ENCODE measurements at places on chromosomes 13 and 19.

GRCh38 chr19:49855676-49856573 lies 5.0 kb downstream of the PTOV1 start:
- no peak for DNase-seq

DNA sequence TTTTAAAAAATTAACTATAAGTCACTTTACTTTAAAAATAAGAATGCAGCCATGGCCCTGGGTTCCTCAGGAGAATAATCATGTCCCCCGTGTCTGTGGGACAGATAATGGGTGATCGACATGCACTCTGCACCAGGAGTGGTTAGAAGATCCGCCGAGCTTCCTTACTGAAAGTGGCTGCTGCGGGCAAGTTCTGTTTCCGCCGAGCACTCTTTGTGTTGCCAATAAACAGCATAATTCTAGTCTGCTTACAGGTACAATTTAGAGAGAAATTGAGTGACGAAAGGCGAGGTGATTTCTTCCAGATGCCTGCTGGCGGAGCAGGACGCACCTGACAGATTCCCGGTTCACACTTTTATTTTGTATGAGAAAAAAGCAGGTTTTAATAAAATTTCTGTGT lies 139.0 kb downstream of the SOX1 start:
- DNase-seq, result no peak

DNA sequence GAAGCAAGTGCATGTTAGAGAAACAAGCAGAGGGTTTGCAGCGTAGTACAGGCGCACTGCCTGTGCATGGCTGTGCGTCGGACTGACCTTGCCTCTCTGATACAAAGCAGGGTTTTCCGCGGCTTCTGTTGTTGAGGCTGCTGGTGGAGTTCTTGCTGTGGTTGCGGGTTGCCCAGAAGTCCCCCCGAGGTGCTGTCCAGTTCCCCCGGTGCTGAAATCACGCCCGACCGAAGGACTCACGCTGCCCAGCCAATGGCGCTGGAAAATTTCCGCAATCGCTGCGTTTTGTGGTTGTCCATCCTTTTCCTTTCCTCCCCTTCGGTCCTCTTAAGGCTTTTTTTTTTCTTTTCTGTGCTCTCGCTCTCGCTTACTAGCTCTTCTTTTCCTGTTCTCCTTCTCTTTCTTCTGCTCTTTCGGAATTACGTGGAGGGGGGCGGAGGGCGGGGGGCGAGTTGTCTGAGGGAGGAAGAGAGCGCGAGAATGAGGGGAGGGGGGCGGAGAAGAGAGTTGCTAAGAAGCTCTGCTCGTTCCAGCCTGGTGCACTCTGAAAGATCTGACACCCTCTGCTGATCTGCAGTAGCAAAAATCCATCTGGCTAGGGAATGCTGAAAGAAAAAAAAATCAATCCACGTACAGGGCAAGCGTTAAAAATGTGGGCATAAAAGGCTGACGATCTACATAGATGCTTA lies at the start of gene SLITRK1:
SLITRK1 (minus strand) TSS at position 558 of the 689 bp plus-strand sequence. CDS start 967 bp downstream, outside the sequence.
- DNase-seq, result no peak

- DNase-seq, result no peak
Observed at GRCh38 chr19:47593860-47594259, 15.1 kb upstream of the BICRA start.

- DNase-seq, result no peak
Observed at GRCh38 chr19:1373042-1373533, 10.6 kb upstream of the NDUFS7 start.

DNA sequence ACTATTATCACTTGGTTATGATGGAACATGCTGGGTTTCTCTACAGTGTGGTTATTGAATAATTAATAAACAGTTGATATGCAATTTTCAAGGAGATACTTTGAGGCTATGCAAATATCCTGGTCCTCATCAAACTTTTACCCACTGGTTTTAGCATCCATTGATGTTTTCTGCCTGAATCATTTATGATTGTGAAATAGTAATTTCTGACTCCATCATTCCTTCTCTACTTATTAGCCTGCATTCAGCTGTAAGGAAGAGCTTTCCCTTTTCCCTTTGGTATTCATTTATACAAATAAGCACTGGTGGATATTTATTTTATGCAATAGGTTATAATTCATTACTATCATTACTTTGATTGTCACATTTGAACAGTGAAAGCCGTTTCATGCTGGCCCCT lies 13.9 kb upstream of the DNAJC15 start:
- no peak for DNase-seq

- peak; percentile 58 for DNase-seq
Observed at GRCh38 chr19:16062789-16063188, 13.5 kb upstream of the TPM4 start.

DNA sequence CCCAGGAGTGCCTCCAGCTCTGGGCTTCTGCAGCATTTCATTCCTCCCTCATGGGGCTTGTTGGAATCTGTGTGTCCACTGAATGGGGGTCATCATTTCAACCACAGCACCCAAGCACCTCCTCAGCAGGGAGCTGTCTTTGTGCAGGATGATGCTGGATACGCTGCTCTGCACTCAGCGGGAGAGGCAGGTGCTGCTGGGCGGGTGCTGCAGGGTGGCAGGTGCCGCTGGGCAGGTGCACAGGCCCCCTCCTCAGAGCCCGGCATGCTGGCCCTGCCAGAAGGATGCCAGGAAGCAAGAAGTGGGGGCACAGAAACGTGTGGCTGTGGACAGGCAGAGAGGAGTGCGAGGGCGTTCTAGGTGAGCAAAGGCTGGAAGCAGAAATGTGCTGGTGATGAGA lies 121.8 kb upstream of the VSTM2B start:
- DNase-seq, result no peak

GRCh38 chr19:18193388-18194180 lies 566 bp downstream of the MPV17L2 start:
- DNase-seq, result no peak

DNA sequence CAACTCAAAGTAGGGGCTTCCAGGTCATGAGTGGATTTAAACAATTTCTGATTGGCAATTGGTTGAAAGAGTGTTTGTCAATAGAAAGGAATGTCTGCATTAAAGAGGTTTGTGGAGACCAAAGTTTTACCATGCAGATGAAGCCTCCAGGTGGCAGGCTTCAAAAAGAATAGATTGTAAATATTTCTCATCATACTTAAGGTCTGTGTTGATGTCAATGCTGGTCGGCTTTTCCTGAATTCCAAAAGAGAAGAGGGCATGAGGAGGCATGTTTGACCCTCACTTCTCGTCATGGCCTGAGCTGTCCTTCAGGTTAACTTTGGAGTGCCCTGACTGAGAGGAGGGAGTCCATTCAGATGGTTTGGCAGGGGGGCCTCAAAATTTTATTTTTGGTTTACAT lies 125.4 kb upstream of the RFC3 start:
- no peak for DNase-seq

DNA sequence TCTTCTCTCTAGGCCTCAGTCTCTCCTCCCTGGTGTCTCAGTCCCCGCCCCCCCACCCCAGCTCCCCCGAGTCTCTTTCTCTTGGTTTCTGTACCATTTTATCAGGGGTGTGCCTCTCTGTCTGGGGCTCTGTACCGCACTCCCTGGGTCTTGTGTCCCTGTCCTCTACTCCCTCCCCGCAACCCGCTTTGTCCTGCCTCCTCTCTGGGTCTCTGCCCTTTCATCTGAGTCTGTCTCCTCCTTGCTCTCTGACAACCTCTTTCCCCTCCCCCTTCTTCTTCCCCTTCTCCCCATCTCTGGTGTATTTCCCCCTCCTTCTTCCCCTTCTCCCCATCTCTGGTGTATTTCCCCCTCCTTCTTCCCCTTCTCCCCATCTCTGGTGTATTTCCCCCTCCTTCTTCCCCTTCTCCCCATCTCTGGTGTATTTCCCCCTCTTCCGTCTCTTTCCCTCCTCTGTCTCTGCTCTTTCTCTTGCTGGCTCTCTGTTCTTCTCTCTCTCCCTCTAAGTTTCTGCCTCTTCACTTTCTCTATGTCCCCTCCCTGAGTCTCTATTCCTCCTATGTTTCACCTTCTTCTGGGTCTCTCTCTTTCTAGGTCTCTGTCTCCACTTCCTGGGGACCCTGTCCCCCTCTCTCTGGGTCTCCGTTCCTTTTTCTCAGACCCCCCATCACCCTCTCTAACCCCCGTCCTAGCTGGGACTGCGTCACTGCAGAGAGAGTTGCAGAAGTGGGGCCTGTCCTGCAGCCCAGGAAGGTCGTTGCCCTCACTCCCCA lies 2.2 kb upstream of the KCNC3 start:
- no peak for DNase-seq

DNA sequence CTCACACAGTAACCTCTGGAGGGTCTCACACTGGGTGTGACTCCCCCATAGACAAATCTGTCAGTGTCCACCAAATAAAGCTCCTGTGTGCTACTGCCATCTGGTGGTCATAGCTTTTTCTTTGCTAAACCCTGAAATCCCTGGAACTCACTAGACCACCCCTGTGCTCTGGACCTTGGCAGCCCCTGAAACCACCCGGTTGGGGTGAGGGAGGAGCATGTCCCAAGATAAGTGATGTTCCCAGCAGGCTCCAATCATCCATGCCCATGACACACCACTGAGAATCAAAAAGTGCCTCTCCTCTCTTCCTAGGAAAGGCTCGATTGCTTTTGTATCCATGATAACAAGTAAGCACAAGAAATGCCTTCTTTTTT lies 6.5 kb upstream of the HSD17B14 start:
- DNase-seq, result peak; percentile 2

GRCh38 chr13:49098198-49098597 lies 121.9 kb upstream of the MLNR start:
- no peak for DNase-seq

DNA sequence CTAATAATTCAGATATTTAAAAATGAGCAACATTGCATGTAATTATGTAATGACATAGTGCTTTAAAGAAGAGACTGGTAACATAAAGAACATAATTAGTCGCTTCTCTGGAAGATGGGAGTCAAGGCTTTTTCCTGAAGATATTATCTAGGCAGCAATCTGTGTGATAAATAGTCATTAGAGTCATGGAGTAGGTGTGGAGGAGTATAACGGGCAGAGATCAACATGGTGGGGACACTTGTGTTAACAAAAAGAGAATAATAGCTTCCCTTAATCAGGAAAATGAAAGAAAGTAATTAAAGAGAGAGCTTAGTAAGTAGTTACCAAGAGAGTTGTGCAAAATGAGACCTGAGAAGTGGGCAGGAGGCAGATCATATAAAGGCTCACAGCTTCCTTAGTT lies 1417.1 kb upstream of the ATXN8OS start:
- DNase-seq, result no peak

- DNase-seq, result no peak
Observed at GRCh38 chr13:91776611-91777193, 378.3 kb downstream of the GPC5 start.

DNA sequence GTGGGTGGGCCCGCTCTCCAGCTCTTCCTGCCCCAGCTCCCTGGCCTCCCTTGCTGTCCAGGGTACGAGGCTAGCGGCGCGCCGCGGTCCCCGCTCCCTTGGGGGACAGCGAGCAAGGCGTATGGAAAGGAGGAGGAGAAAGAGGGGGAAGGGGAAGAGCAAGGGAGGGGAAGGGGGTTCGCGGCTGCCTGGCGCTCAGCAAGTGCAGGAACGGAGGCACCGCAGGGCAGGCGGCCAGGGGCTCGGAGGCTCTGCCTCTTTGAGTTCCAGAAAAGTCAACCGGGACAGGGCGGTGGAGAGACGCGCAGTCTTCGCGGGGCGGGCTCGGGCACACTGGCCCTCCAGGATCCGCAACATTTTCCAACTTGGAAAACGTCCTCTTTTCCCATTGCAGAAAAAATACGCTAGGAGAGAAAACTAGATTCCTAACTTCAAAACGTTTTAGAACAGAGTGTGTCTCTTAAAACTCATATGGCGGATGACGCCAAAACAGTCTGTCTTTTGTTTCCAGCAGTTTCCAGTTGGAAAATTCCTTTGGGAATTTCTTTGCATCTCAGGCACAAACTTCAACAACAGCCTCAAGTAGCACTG lies 23.1 kb upstream of the TNFRSF19 start:
- DNase-seq, result no peak

DNA sequence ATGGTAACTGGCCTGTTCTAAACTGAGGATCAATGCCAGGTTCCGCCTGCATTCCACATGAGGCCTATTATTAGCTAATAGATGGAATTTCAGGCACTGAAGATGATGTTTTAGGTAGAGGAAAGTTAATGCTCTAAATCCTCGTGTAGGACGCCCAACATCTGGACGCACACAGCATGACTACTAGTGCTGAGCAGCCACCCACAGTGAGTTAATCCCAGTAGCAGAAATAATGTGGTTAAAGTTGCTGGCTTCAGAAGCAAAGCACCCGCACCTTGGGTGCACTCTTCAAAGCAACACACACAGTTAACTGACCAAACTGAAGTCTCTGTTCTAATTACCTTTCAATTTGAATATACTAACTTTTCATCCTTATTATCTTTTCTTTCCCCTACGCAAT lies 150.6 kb downstream of the DIAPH3 start:
- DNase-seq, result no peak

- DNase-seq, result no peak
Observed at GRCh38 chr13:96450326-96451020, 360.6 kb downstream of the HS6ST3 start.

DNA sequence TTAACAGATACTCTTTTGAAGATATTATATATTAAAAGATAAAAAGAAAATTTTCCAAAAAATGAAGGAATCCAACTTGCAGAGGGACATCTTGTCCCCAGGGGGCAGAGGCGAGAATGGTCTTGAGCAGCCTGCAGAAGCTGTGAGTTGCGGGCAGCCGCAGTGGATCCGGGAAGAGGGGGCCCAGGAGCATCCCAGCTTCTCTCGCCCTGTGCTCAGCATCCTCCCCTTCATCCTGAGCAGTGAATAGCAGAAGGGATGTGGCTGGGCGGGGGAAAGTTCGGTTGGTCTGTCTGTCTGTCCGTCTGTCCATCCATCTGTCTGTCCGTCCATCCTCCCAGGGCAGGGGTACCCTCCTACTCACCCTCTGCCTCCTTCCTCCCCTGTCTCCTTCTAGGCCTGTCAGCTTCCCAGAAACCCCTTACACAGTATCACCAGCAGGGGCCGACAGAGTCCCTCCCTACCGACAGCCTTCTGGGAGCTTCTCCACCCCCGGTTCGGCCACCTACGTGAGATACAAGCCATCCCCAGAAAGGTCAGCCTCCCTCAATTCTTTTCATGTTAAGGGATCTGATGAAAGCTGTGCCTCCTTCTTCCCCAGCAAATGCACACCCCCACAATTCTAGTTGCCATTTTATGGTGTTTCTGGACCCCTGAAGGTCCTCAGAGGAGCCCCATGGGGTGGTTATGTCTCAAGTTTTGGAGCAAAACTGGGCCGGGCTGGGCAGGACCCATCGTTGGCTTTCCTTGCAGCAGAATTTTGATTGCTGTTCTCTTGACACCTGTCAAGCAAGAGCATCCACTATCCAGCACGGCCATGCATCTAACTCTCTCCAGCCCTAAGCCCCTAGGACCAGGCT lies 81.6 kb downstream of the DPF1 start:
- peak; percentile 16 for DNase-seq

GRCh38 chr19:10546817-10547216 lies 3.1 kb downstream of the ATG4D start:
- no peak for DNase-seq

DNA sequence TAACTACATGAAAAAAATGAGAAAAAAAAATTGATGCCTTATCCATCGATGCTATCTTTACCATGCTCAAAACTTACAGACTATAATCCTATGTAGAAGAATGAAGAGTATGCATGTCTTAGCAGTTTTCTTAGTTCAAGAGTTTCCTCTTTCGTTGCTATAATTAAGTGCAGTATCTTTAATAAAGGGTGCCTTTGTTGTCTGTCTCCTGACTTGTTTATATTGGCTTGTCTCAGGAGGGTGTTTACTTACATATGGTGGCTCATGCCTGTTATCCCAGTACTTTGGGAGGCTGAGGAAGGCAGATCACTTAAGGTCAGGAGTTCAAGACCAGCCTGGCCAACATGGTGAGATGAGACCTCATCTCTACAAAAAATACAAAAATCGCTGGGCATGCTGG lies 44.3 kb downstream of the MTMR6 start:
- DNase-seq, result no peak

Data from stimulated activated naive CD4-positive, alpha-beta T cell treated with Interleukin-2 at 50 U/mL for 16 hours (primary cell).